Activated CD4-positive, alpha-beta T cell treated with anti-CD3 and anti-CD28 coated beads, Interleukin-2, amount 50 U/mL, for 4 hours (primary cell): ENCODE measurements at places on chromosomes 4 and X.

GRCh38 chrX:44931441-44931973 is 58.5 kb downstream of the KDM6A start:
- no peak for DNase-seq

DNA sequence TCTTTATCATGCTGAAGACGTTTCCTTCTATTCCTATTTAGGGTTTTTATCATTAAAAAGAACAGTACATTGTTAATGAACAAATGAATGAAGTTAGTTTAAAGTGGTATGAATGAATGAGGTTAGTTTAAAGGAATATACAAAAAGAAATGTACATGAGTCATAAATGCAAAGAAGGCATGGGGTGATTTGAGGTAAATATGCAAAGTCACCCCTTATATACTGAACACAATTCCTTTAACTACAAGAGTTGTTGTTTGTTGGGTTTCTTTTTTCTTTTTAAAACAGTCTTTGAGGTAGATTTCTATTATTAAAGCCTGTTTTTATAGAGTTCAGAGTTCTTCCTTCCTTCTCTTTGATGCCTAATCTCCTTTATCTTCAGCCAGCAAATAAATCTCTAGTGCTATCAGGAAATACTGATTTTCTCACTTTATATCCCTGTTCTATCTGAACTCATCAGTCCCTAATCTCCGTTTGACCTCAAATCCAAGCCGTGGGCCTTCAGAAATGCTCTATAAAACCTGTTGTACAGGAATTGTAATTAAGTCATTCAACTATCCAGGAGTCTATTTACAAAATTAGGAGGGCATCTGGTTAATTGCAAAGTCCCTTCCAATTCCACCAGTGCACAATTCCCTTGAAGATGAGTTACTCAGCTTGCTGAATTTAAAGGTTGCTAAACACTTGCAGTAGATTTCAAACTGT is 31.6 kb upstream of the ABCG2 start:
- no peak for DNase-seq

DNA sequence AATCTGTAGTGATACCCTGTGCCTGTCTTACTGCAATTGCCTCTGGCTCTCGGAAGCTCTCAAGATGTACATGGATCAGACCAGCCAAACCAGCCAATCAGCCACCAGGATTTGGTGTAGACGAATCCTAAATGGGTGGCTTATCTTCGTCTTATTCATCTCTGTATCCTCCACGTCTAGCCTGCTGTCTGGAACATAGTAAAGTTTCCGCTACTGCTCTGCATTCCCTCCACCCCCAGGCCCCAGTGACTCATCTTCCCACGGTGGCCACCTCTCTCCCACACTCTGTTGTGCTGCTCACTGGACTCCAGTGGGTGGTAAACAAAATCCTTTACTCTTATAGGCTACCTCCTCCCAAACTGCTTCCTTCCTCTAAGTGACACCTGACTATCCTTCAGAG is 37.8 kb downstream of the SEPTIN6 start:
- DNase-seq = peak; percentile 82

- DNase-seq = no peak
Measured at GRCh38 chr4:142361981-142362380, 484.1 kb downstream of the INPP4B start.

GRCh38 chrX:49921109-49921508 is 1.3 kb upstream of the CLCN5 start:
- no peak for DNase-seq

DNA sequence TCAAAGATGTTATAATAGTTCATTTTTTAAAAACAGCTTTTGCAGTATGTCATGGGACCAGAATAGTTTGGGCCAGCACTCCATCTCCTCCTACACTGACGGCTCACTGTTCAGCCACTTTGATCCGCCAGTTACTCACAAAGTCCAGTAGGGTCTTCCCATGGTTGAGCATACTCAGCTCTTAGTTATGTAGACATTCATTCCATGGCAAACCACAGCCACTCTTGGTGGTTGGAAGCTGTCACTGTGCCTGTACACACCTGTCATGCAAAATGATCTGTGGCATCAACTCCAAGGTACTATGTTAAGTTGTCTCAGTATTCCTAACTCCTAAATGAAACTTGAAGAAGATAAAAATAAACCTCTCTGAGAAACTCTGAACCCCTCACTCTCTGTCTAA is 127.2 kb downstream of the NR3C2 start:
- no peak for DNase-seq

DNA sequence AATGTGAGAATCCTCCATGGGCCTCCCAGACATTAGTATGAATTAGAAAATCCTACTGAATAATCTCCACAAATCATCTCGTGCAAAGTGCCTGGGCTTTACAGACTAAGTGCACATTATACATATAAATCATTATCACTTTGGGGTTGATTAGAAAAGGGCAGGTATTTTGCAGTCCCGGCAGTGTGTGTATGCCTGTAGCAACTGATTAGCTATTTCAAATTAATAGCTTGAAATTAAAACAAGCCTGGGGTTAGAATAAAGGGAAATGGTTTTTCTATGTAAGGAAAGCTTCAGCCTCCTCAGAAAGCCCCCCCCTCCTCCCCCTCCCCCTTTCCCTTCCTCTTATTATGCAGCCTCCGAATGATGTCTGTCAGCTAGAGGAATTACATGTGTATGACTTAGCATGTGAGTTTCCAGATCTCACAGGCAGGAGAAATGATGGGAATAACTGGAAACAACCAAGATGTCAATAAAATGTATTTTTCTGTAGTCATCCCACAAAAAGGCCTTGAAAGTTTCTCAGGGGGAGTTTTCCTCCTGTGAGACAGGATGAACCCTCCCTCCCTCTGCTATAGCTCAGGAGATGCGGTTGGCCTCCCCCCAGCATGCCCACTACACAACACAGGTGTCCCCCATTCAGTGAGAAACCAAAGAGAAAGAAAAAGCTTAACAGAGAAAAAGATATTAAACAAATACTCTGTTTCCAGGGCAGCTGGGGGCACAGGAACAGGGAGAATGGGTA is 41.2 kb upstream of the RASGEF1B start:
- no peak for DNase-seq

DNA sequence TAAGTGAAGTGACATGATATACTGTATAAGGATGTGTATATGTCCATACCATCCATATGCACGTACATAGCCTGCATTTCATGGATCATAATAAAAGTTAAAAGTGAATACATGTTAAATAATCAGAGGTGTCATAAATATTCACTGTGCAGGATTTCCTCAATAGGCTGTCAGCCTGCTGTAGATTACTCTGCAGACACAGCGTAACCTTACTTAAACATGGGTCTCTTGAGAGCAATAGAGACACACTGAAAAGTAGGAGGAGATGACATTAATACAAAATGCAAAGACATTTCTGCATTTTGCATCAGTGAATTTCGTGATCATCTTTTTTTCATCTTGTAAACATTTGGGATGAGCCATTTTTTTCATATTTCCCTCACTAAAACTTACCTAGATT is 955.2 kb upstream of the DIAPH2 start:
- no peak for DNase-seq

GRCh38 chr4:156255230-156256007 is 301.8 kb upstream of the CTSO start:
- DNase-seq = no peak

DNA sequence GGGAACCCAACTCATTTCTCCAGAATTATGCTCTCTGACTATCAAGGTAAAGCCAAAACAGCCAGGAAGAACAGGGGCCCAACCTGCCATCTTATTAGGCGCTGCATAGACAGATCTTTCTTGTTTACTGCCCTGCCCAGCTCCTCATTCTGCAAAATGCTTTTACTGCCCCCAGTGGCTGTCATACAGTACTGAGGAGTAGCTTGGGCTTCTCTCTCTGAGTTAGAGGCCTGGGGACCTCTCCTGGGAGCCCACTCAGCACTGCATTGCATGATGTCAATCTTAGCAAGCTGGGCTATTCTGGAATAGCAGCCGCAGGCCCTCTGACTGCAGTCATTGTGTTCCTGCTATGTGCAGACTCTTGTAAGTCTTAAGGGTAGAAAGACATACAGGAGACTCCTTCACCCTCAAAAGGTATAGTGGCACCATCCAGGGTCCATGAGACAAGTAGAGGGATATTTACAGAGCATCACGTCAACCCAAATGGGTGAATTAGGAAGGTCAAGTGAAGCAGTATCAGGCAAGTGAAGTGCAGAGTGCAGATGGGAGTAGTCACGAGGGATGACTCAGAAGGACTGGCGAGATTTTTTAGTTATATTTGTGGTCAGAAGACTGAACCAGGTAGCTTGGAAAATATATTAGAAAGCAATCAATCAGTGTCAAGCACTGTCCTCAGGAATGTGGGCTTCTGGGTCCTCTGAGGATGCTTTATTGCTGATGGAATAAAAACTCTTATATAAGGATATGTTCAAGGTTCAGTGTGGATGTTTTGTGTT is 294.1 kb upstream of the SFRP2 start:
- DNase-seq = no peak

GRCh38 chrX:114999906-115000305 is 17.5 kb downstream of the IL13RA2 start:
- no peak for DNase-seq

DNA sequence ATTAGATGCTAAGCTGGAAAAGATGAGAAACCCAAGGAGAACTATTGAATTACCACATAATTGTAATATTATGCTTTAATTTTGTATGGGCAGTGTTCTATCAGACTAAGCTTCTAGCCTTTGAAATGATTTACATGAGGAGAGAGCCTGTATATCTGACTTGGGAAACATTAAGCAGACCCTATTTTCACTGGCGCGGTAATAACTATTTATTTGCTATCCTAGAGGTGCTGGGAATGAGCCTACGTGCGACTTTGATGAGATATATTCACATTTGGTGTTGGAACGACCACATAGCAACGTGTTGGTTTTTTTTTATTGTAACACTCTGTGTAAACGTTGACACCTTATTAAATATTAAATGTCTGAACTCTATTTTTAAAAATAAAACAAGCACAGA is 80.5 kb downstream of the CLCN4 start:
- no peak for DNase-seq

DNA sequence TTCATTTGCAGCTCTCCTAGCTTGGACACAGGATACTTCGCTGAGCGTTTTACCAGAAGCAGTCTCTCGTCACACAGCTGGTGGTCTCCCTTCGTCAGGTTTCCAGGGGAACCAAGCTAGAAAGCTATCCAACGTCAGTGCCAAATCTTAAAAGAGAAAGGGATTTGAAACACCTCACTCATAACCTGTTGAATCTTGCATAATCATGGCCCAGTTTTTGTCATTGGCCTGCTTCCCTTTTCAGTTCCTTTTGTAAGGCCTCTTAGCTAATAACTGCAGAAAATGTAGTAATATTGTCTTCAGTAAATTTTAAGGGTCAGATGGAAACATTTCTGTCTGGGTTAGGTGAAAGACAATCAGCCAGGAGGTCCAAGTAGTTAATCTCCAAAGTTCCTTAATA is 22.0 kb downstream of the RAB39B start:
- DNase-seq = no peak

DNA sequence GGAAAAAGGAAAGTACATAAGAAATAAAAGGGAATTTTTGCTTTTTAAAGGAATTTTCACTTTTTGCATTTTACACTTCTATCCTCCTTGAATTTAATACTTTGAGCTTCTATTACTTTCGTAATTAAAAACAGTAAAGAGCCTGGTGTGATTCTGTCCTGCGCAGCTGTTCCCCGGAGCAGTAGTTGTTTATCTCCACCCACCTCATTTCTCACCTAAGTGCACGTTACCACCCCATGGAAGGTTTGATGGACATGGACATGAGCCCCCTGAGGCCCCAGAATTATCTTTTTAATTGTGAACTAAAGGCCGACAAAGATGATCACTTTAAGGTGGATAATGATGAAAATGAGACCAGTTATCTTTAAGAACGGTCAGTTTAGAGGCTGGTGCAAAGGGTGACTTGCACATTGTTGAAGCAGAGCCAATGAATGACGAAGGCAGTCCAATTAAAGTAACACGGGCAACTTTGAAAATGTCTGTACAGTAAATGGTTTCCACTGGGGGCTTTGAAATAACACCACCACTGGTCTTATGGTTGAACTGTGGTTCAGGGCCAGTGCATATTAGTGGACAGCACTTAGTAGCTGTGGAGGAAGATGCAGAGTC is 52.1 kb upstream of the TEX13D start:
- DNase-seq = no peak

DNA sequence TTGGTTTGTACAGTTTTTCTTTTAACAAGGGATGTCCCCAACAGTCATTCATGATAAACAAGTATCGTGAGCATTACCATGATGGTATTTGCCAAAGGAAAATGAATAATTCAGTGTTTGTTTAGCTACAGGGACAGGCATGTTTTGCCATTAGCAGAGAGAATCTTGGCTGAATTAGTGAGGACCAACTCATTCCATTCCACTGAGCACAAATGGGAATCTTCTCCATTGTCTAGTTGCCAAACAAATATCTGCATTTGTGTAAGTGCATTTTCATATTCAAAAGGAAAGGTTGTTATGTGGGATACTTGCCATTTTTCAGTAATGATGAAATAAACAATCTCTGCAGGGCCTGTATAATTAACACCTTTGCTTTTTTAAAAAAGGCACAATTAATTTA is 1762.6 kb downstream of the RPA4 start:
- no peak for DNase-seq

DNA sequence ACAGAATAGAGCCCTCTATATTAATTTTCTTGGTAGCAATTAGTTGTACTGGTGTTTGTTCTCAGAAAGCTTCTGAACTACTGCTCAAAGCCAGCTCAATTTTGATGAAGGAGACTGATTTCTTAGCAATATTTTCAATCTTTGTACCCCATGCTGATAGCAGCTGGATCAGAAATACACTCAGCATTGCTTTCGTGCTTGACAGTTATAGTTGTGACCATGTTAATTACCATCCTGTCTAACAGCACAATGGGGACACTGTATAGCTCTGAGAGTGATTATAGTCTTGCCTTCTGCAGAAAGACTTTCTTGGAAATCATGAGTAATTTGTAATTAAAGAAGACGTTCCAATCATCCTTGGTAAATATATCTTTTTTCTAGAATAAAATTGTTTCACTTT is 79.7 kb upstream of the GNPDA2 start:
- DNase-seq = no peak
